ENCODE measurements at places on chromosomes 3 and 15.
A peak's percentile ranks its signal among the peaks of the same experiment; 100 is the strongest.

DNA sequence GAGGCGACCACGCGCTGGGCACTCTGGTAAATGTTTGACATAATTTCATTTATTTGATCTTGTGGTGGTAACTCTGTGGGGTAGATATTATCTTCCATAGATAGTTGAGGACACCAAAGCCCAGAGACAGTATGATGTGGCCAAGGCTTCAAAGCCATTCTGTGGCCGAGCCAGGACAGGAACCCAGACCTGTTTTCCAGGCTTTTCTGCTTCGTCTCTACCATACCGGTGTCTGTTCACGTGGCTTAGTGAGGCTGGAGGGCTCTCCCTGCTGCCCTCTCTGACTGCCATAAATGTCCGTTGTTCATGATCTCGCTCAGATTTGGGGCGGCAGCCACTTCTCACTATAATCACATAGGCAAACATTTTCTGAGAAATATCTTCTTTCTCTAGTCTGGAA lies 134.7 kb downstream of the PEX5L start:
- DNase-seq = no peak

DNA sequence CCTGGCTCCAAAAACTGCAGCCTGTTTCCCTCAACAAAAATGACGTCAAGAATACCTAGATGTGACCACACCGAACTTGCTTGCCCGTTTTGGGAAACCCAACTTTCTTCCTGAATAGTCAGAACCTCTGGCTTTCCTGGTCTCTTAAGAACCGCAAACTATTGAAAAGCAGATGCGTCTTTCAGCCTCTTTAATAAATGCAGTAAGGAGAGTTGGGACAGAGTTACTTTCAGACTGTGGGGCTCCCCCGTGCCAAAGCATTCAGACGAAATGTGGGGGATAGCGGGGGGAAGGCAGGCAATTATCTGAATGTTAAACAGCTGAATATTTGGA lies 1.2 kb upstream of the PROK2 start:
- no peak for DNase-seq

- DNase-seq = peak; percentile 58
Measured at GRCh38 chr3:183895296-183895695, 10.6 kb upstream of the PARL start.

GRCh38 chr15:39792844-39793335 lies 10.2 kb upstream of the FSIP1 start:
- no peak for DNase-seq

- no peak for DNase-seq
Measured at GRCh38 chr15:78007211-78007931, 70.1 kb downstream of the TBC1D2B start.

DNA sequence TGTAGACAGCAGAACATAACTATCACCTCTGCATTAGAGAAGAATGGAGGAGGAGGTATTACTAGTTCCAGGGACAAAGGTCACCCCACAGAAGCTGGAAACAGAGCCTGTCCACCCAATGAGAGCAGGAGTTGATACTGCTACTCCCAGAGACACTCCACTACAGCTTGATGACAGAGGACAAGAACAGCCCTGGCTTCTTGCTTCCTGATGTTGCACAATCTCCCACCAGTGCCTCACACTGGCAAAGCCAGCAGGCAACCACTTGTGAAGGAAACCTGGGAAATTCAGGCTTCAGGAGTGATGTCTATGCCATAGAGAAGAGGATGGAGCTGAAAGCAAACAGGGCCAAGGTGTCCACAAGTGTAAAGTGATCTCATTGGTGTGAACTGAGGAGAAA lies 78.0 kb upstream of the POU1F1 start:
- DNase-seq = no peak

DNA sequence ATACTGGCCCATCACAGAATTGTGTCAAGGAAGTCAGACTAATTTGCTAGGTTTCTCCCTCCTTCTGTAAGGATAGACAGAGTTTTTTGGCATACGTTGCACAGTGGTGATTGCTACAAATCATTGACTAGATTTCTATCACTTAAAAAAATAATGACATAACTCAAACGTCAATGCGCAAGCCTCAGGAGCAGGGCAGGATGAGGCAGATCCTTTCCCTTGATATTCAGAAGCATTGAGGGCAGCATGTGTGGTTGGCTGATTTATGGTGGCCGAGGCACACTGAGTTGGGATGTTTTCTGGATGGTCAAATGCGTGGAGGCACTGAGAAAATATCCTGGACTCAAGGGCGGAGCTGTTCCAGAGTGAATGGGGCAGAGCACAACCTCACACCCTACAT lies 14.4 kb downstream of the THSD4 start:
- DNase-seq = no peak

- DNase-seq = no peak
Measured at GRCh38 chr3:183114384-183115178, 15.3 kb upstream of the MCCC1 start.

DNA sequence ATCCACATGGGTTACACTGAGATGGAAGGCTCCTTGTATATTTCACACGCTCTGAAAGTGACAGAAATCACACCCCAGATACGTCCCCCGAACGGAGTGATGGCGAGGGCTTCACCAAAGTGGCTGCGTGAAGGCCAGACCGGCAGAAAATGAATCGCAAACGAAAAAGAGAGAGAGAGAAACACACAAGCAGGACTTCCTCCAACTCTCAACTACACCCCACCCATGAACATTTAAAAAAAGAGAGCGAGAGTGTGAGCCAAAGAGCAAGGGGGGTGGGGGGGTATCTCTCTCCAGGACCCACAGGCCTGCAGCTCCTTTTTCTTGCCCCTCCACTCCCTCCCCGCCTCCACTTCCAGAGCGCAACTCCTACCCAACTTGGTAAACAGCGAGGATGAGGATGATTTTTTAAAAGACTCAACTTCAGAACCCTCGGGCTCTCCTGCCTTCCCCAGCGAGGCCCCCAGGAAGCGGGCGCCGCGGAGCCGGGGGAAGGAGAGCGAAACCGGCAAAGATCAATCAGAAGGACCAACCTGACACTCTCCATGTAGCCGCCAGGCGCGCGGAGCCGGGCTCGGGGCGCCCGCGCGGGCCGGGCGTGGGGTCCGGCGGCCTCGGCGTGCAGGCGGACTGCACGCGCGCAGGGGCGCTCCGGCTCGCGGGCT lies 519.1 kb downstream of the FOXP1 start:
- peak; percentile 79 for DNase-seq

GRCh38 chr3:175411946-175412345 lies 552.8 kb downstream of the NAALADL2 start:
- no peak for DNase-seq

DNA sequence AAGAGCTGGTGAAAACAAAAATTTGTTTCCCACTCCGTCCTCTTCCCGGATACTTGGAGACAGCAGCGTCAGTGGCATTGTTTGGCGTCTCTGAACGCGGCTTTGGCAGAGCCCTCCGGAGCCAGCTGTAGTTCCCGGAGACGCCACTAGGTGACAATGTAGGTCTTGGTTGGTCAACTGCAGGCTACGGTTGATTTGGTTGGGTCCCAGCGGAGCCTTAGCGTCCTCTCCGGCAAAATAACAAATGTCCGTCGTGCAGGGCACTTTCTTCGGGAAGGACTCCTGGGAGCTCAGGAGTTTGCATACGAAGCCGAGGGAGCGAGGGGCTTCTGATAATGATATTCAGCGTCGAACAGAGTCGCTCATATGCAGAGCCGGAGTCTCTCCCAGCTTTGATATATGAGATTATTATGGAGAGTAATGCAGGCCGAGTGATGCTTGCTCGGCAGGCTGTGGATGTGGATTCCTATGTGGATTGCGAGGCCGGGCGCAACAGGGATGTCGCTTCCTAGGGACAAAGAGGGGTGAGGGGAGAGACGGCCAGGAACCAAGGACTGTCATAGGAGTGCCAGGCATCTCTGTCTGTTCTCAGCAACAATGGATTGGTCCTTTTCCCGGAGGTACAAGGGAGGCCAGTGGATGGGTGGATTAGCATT lies 74.8 kb downstream of the IL20RB start:
- DNase-seq = peak; percentile 37

DNA sequence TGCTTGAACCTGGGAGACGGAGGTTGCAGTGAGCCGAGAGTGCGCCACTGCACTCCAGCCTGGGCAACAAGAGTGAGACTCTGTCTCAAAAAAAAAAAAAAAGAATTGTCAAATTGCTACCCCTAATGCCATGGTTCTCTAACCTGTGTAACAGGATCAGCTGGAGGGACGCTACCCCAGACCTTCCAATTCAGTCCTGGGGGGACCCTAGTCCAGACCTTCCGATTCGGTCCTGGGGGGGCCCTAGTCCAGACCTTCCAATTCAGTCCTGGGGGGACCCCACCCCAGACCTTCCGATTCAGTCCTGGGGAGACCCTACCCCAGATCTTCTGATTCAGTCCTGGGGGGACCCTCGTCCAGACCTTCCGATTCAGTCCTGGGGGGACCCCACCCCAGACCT lies 29.8 kb upstream of the MUC20 start:
- DNase-seq = no peak

- no peak for DNase-seq
Measured at GRCh38 chr3:65313666-65314065, 625.9 kb upstream of the ADAMTS9 start.

GRCh38 chr15:20294651-20295237 lies 246.9 kb downstream of the GOLGA6L6 start:
- no peak for DNase-seq

DNA sequence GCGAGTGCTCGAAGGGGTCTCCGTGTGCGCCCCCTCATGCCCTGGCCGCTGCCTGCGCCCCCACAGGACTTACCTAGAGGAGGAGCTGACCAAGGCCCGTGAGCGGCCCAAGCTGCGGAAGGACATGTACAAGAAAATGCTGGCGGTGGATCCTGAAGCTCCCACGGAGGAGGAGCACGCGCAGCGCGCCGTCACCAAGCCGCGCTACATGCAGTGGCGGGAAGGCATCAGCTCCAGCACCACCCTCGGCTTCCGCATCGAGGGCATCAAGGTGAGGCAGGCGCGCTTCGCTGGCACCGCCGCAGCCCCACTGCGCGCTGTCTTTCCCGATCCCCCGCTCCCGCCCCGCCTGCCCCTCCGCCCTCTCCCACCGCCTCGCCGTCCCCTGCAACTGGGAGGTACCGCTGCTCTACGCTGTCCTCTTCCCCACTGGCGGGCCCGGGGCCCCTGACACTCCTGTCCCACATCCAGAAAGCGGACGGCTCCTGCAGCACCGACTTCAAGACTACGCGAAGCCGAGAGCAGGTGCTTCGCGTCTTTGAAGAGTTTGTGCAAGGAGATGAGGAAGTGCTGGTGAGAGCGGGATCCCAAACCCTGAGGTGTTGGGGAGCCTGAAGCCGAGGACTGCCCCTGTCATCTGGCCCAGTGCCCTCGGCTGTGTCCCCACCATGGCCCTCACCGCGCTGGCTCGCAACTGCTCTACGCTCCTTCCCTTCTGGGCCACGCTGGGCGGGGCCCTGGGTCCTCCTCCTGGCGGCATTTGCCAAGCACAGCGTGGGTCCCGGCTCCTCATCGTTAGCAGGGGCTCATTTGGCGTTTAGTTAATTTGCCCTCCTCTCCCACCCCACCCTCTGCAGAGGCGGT lies 8.5 kb downstream of the ITPKA start:
- peak; percentile 33 for DNase-seq

- no peak for DNase-seq
Measured at GRCh38 chr3:10344944-10345575, 24.1 kb upstream of the SEC13 start.

DNA sequence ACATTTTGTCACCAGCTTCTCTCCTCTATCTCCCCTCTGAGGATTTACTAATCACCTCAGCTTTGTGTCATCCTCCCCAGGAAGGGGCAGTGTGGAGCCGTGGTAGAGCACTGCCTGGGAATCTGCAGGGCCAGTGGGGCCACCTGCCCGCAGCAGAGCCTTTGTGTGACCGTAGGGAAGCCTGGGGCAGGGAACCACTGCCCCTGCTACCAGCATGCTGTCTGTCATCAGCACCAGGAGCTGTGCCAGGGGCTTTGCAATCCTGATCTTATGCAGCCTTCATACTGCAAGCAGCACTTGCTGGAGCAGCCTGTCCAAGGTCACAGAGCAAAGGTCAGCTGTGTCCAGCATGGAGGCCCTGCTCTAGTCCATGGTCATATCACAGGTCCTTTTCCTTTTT lies 170.2 kb upstream of the IL12A start:
- DNase-seq = no peak

- DNase-seq = no peak
Measured at GRCh38 chr15:32029409-32029861, 880 bp upstream of the CHRNA7 start.

DNA sequence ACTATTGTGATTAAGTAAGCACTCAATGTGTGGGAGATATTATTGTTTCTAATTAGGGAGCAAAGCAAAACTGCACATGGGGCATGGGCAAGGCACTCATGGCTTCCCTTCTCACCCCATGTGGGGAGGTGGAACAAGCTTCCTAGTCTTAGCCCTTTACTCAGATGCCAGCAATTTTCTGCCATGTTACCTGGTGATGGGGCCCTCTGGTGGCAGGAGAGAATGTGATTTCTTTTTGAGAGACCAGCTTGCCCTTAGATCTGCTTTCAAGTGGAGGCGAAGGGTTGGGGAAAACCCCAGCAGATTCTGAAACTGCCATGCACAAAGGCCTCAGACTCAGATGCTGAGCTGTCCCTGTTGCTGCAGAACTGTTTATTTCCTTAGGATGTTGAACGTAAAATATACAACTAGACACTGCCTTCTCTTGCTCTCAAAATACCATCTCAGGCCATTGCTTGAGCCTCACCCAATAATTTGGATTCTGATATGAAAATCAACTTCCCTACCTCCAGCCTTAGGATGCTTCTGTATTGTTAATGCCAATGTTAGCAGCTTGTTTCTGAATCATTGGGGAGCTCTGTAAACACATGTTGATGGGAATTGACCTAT lies 130.2 kb upstream of the TPRG1 start:
- DNase-seq = peak; percentile 82

DNA sequence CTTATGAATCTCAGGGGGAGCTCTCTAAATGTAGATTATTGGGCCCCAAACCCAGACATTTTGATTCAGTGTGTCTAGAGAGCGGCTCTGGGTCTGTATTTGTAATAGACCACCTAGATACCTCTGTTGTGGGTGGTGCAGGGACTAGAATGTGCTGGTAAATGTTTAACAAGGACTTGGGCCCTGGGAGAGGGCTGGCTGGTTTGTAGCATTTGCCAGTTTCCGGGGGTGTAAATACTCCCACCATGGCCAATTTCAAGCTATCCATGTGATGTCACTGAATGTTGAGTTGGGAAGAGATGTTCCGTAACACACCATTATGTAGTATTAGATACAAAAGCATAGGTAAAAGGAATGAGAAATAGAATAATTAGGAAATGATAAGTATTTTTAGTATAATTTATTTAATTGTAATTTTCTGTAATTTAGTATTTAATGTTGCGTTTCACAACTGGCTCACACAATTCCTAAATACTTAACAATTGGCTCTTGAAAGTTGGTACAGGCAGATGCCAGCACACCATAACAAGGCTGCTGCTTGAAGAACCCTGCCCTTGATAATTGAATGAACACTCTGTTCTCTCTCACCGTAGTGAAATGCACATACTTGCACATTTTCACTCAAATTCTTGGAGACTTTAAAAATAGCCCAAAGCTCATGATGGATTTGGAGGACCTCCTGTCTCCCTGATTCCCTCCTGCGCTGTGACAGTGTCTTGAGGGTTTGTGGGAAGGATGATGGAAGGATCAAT lies 359.2 kb upstream of the PROK2 start:
- DNase-seq = no peak

GRCh38 chr3:41026394-41027177 lies 172.7 kb upstream of the CTNNB1 start:
- no peak for DNase-seq

- DNase-seq = no peak
Measured at GRCh38 chr3:190552969-190553759, 39.3 kb downstream of the IL1RAP start.
